Daoy (cell line): ENCODE measurements at places on chromosomes 3 and 15. TPM values are rescaled to one million over a fixed set of nuclear protein-coding genes. Genes with fewer than 3 reads are reported as not detected.

The ZNF80 gene
- not detected in 2 replicates for total RNA-seq

GRCh38 chr3:9400616-9401015 lies 3.2 kb downstream of the SETD5 start:
- no peak for DNase-seq

The ZNF609 gene
- total RNA-seq = 7.3 and 9.6 TPM in 2 replicates

The STRC gene
- total RNA-seq = not detected in 2 replicates

DNA sequence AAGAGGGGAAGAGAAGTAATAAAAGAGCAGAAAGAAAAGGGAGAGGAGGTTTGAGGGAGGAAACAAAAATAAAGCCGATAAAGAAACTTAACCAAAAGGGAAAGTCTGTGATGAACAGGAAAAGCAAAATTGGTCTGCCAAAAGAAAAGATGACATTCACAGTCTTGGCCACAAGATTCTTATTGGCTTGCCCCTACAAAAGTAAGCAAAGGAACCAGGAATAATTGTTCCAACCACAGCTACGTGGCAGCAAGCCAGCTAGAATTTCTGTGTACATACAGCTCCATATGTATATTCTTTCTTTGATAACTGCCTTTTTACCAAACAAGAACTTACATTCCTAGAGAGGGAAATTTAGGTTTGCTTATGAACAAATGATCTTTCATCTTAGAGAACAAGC lies 79.6 kb downstream of the MLH1 start:
- DNase-seq = peak; percentile 75
